Right lobe of liver (tissue), 6 donors: ENCODE measurements at places on chromosomes 7 and 10. TPM values are rescaled to one million over a fixed set of nuclear protein-coding genes. Genes with fewer than 3 reads are reported as not detected.

SRI gene
- 17.3 TPM for total RNA-seq

ASIC3 gene
- 1.2 TPM for total RNA-seq

ZNF775 gene
- total RNA-seq: 1.1 TPM

TEX47 gene
- not detected for total RNA-seq

MEOX2 gene
- 0.14 TPM for total RNA-seq

ITIH2 gene
- 874 TPM for total RNA-seq

SFTPA1 gene
- total RNA-seq: not detected

ZNF727 gene
- 0.39 TPM for total RNA-seq

SLC25A28 gene
- 17.1 TPM for total RNA-seq

- no peak for DNase-seq
- H3K4me3 ChIP-seq: no peak overlapping the region
- H3K27me3 ChIP-seq: no peaks in the 10 kb centered on the region
These were observed 359.8 kb downstream of the PCDH15 start for GRCh38 chr10:54441275-54441674.

DNA sequence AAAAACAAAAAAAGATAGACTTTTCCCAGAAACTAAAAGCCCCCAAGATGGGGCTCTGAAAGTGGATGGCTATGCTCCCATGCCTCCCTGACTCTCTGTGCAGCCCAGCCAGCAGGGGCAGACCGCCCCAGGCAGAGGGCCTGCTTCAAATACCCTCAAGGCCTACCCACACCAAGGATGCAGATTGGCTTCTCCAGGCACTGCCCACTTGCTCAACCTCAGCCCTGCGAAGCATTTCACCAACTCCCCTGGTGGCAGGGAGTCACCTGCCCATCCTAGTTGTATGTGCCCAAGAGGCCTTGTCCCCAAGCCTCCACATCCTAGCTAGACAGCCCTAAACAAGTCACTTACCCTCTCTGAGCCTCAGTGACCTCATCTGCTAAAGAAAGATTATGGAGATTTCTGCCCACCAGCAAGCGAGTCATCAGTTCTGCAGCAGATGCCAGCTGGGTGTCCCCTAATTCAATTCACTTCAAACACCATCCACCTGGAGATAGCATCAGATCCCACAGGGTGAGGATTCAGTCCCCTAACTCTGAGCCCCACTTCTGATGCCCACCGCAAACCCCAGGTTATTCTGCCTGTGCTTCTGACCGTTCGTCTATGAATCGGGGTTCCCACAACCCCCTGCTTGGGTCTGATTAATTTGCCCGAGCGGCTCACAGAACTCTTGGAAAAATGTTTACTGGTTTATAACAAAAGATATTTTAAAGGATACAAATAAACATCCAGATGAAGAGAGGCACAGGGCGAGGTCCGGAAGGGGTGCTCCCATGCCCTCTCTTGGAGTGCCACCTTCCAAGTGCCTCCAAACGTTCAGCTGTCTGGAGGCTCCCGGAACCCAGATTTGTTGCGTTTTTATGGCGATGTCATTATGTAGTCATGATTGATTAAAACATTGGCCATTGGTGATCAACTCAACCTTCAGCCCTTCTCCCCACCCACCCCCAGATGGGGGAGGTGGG, 18.6 kb upstream of the ZMIZ1 start:
- H3K27me3 ChIP-seq: no peaks in the 10 kb centered on the region
- no peak for DNase-seq
- no peaks in the 10 kb centered on the region for H3K36me3 ChIP-seq
- no peaks in the 10 kb centered on the region for H3K4me1 ChIP-seq

DNA sequence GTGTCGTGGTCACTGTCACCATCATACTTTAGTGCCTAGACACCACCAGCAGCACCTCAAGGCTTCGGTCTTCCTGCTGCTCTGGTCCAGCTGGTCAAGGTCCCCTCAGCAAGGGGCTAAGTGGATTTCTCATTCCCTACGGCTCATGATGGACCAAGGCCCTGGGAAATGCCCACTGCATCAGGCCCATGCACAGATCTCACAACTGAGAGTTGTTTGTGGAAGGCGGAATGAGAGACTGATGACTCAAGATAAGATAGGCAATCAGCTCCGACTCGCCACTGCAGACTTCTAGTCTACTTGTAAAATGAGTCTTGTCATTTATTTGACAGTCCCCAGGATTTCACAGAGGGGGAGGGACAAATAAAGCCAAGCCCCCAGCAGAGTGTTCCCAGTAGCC, 108.4 kb upstream of the TBX20 start:
- no peak for DNase-seq
- no peak overlapping the region for H3K27ac ChIP-seq
- H3K27me3 ChIP-seq: no peaks in the 10 kb centered on the region
- H3K36me3 ChIP-seq: no peaks in the 10 kb centered on the region
- H3K4me1 ChIP-seq: no peaks in the 10 kb centered on the region
- H3K4me3 ChIP-seq: no peak overlapping the region

- H3K4me1 ChIP-seq: no peaks in the 10 kb centered on the region
- no peaks in the 10 kb centered on the region for H3K27me3 ChIP-seq
- H3K36me3 ChIP-seq: peaks cover 10% of the 10 kb centered on the region
- H3K27ac ChIP-seq: no peak overlapping the region
- no peak for DNase-seq
These were observed 62.7 kb downstream of the WAC start for GRCh38 chr10:28595613-28596012.

DNA sequence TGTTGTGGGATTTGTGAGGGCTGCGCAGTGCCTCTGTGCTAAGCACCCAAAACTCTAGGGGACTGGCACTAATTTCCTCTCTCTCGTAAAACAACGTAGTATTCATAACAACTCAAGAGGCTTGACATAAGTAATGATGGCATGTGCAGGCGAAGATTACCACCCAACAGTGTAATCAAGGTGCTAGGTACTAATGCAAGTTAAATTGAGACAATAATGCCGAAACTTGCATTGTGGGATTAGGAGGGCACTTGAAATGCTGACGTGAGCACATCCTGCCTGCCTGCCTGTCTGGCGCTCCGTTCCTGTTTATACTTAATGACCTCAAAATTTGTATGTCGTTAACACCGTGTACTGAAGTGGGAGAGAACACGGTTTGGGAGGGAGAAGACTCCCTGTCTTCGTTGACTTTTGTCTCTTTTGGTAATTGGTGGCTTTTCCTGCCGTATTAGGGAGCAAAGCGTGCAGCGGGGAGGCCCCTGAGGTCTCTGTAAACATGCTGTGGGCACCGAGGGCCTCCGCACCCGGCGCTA, 139.0 kb downstream of the MGMT start:
- no peak for DNase-seq
- H3K36me3 ChIP-seq: no peaks in the 10 kb centered on the region
- H3K4me1 ChIP-seq: no peaks in the 10 kb centered on the region

DNA sequence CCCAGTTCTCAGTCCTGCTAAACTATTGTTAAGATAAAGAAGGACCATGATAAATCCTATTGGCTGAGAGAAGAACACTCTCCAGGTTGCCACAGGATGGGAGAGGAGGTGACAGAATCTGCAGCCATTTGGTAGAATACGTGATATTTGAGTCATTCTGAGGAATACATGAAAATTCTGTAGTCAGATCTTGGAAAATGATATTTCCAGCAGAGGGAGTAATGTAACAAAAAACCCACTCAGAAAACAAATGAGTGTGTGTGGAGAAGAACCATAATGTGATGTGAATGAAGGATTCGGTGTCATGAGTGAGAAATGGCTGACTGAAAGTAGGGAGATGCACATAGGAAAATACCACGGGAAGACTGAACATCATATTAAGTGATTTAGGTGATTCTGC, 128.5 kb upstream of the PFKP start:
- H3K27me3 ChIP-seq: no peaks in the 10 kb centered on the region
- H3K4me1 ChIP-seq: no peaks in the 10 kb centered on the region
- H3K27ac ChIP-seq: no peak overlapping the region
- no peak for DNase-seq

- no peak for DNase-seq
- no peak overlapping the region for H3K4me3 ChIP-seq
- no peaks in the 10 kb centered on the region for H3K4me1 ChIP-seq
These were observed 11.4 kb upstream of the TACR2 start for GRCh38 chr10:69428165-69428564.

- H3K4me1 ChIP-seq: no peaks in the 10 kb centered on the region
- DNase-seq: no peak
- H3K36me3 ChIP-seq: no peaks in the 10 kb centered on the region
- no peaks in the 10 kb centered on the region for H3K27me3 ChIP-seq
- H3K4me3 ChIP-seq: no peak overlapping the region
These were observed 16.2 kb upstream of the TNRC18 start for GRCh38 chr7:5439572-5440496.

DNA sequence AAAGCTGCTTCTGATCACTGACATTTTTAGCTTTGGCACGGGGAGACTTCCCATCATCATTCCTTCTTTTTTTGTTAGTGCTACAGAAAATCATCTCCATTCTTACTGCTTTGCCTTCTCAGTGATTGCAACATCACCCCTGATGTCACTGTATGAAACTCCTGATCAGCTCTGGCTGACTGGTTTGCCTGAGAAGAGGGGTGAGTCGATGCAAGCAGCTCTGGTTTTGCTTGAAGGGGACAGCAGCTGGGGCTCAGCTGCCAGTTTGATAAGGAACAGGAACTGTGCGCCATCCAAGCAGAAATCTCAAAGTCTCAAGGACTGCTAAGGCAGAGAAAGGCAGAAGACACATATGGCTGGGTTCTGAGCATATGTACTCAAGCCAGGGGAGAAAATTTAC, 808.5 kb upstream of the CELF2 start:
- no peaks in the 10 kb centered on the region for H3K4me1 ChIP-seq
- DNase-seq: no peak
- H3K27me3 ChIP-seq: no peaks in the 10 kb centered on the region
- no peaks in the 10 kb centered on the region for H3K36me3 ChIP-seq
- no peak overlapping the region for H3K27ac ChIP-seq

DNA sequence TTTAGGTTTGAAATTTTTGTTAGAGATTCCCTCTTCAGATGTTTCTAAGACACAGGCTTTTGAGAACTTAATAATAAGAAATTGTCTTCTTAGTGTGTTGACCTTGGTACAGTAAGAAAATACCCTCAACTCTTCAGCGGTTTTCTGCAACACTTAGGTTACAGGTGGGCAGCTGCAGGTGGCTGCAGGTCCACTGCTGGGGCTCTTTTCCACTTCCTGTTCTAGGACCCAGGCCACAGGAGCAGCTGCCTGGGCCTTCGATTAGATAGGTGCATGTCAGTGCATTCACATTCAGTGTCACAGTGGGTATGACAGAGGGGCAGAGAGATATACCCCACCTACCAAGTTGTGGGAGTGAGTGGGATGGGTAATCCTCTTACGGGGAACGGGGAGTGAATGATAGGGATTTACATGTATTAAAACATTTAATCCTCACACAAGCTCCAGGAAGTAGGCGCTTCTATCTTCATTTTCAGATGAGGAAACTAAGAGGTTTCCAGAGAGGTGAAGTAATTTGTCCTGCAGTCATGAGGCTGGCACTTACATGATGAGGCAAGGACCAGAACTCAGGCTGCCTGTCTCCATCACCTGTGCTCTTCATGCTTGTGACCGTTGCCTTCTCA, 20.2 kb upstream of the SUV39H2 start:
- no peaks in the 10 kb centered on the region for H3K4me1 ChIP-seq
- DNase-seq: no peak
- H3K36me3 ChIP-seq: no peaks in the 10 kb centered on the region
- H3K27ac ChIP-seq: no peak overlapping the region

- DNase-seq: no peak
- H3K27me3 ChIP-seq: no peaks in the 10 kb centered on the region
- no peak overlapping the region for H3K4me3 ChIP-seq
- no peaks in the 10 kb centered on the region for H3K4me1 ChIP-seq
- H3K27ac ChIP-seq: no peak overlapping the region
These were observed 21.1 kb upstream of the SH2D4B start for GRCh38 chr10:80516506-80517075.

GRCh38 chr7:129975309-129975708, 22.5 kb upstream of the UBE2H start:
- no peak overlapping the region for H3K27ac ChIP-seq

DNA sequence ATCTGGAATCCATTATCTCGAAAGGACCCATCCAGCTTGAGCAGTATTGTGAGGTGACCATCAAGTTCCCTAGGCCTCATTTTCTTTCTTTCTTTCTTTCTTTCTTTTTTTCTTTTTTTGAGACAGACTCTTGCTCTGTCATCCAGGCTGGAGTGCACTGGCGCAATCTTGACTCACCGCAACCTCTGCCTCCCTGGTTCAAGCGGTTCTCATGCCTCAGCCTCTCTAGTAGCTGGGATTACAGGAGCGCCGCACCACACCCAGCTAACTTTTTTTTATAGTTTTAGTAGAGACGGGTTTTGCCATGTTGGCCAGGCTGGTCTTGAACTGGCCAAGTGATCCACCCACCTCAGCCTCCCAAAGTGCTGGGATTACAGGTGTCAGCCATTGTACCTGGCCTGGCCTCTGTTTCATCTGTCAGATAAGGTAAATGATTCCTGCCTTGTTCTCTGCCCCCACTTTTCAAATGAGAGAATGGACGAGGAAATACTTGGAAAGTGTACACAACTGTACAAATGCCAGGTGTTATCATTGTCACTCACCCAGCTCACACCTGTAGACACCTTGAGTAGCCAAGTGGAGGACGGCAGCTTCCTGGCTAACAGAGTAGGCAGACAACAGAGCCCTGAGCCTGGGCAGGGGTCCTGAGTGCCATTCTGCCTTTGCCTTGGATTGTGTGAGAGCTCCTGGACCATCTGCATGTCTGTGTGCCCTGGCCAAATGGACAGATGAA, 54.1 kb downstream of the HK1 start:
- H3K27me3 ChIP-seq: no peaks in the 10 kb centered on the region
- no peak for DNase-seq
- peaks cover 13% of the 10 kb centered on the region for H3K4me1 ChIP-seq
- no peak overlapping the region for H3K27ac ChIP-seq
- H3K4me3 ChIP-seq: no peak overlapping the region

GRCh38 chr7:150722431-150722931, 6.1 kb downstream of the GIMAP1 start:
- H3K4me1 ChIP-seq: peaks cover 4% of the 10 kb centered on the region
- no peak overlapping the region for H3K27ac ChIP-seq
- no peak overlapping the region for H3K4me3 ChIP-seq

GRCh38 chr10:70362328-70362727, 20.1 kb downstream of the LRRC20 start:
- no peak overlapping the region for H3K27ac ChIP-seq
- peaks cover 11% of the 10 kb centered on the region for H3K4me1 ChIP-seq
- no peak overlapping the region for H3K4me3 ChIP-seq
- no peaks in the 10 kb centered on the region for H3K27me3 ChIP-seq

DNA sequence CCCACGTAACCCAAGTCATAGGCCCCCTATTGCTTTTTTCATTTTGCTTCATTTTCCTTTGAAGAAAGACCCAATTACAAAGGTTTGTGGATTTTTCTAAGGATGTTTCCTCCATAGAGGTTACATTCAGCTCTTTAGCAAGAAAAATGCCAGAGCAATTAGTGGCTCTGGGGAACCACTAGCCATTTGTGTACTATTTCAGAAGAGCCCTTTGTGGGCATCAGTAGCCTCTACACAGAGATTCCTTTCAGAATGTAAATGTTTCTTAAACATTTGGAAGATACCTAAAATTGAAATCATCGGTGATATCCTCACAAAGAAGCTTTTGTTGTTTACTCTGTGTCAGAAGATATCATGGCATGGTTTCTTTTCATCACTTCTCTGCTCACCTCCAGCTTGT, 291.0 kb upstream of the KMT2E start:
- H3K27me3 ChIP-seq: no peaks in the 10 kb centered on the region
- H3K27ac ChIP-seq: no peak overlapping the region
- no peaks in the 10 kb centered on the region for H3K4me1 ChIP-seq
- no peaks in the 10 kb centered on the region for H3K36me3 ChIP-seq
- DNase-seq: no peak

- no peaks in the 10 kb centered on the region for H3K36me3 ChIP-seq
- H3K4me1 ChIP-seq: no peaks in the 10 kb centered on the region
- H3K27me3 ChIP-seq: no peaks in the 10 kb centered on the region
These were observed 142.9 kb upstream of the PCGF5 start for GRCh38 chr10:91077549-91078071.
